Ureter (tissue), 1 donor: ENCODE measurements at places on chromosomes 4 and X.

GRCh38 chrX:153970357-153971123 is 1.1 kb downstream of the HCFC1 start:
- DNase-seq: peak; percentile 73

GRCh38 chr4:110597582-110597981 is 25.3 kb downstream of the PITX2 start:
- DNase-seq: no peak

DNA sequence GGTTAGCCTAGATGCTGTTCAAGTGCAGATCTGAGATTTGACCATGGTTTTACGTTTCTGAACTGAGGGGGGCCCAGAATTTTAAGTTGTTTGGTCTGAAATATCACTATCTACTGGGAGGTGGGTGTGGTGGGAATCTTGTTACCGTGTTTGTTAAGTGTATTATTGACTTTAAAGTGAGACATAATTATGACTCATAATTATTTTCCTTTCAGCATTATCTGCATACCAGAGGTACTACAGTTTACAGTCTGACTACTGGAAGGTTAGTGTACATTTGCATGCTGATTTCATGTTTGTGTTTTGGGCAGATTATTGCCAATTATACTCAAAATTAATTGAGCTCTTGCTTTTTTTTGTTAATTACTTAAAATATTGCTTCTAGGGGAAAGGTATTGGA is 101.5 kb downstream of the KDM6A start:
- no peak for DNase-seq

- no peak for DNase-seq
Measured at GRCh38 chr4:149910177-149910576, 94.5 kb upstream of the IQCM start.

DNA sequence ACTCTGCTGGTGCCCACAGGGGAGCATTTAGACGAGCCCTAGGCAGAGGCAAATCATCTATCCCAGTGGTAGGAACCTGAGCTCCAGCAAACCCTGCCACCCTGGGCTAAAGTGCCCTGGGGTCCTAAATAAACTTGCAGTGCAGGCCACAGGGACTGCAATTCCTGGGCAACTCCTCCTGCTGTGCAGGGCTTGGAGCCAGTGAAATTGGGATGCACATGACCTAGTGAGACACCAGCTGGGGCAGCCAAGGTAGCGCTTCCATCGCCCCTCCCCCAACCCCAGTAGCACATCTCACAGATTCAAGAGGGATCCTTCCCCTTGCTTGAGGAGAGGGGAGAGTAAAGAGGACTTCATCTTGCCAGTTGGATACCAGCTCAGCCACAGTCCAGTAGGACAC is 44.1 kb downstream of the CHRNA9 start:
- DNase-seq: no peak

DNA sequence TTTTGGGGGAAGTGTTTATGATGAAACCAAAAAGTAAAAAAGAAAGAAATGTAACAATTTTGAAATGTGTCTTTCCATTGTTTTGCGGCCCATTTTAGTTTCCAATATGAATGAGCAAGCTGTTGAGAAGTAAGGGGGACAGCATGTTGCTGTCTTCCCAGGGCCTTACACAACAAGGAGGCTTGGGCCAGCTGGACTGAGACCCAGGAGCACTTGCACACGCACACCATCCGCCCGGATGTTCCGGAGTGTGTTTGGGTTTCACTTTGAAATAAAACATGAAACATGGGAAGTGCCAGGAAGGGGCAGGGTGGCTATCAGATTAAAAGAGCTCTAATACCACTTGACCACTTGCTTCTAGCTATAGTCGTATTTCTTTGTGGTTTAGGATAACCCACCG is 144.4 kb downstream of the NHS start:
- peak; percentile 48 for DNase-seq

GRCh38 chr4:14865804-14866203 is 136.5 kb upstream of the CPEB2 start:
- DNase-seq: no peak

DNA sequence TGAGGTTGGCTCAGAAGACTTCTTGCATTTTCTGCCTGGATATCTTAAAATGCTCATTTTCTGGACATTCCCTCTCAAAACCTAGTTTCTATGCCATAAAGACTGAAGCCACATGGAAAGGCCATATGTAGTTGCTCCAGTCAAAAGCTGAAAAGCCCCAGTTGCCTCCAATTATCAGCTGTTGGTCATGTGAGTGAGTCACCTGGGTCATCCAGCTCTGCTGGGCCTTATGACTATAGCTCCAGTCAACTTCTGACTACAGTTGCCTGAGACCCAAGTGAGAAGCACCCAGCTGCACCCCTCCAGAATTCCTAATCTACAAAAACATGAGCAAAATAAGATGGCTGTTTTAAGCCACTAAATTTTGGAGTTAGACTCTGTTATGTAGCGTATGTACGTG is 41.9 kb downstream of the HELQ start:
- no peak for DNase-seq

DNA sequence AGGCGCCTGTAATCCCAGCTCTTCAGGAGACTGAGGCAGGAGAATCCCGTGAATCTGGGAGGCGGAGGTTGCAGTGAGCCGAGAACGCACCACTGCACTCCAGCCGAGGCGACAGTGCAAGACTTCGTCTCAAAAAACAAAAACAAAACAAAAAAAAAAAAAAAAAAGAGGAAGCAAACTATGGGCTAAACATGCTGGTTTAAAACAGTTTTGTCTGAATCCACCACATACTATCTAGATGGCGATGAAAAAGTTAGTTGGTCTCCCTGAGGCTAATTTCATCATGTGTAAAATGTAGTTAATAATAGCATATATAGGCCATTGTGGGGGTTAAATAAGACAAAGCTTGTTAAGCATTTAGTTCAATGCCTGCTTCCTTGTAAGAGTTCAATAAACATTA is 451.1 kb downstream of the RPA4 start:
- DNase-seq: no peak

GRCh38 chrX:16212024-16212423 is 44.7 kb downstream of the MAGEB17 start:
- DNase-seq: no peak

DNA sequence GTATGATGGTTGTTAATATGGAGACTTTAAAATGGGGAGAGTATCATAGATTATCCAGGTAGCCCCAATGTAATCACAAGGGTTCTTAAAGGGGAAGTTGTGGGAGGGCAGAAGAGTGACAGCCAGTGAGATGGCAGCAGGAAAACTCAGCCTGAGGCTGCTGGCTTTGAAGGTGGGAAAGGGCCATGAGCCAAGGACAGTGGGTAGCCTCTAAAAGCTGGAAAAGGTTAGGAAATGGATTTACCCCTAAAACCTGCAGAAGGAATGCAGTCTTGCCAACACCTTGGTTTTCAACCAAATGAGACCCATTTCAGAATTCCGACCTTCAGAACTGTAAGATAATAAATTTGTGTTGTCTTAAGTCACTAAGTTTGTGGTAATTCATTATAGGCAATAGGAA is 68.8 kb upstream of the BLTP1 start:
- no peak for DNase-seq

- no peak for DNase-seq
Measured at GRCh38 chr4:186196063-186196462, 4.7 kb downstream of the CYP4V2 start.

GRCh38 chrX:12814420-12814819 is 23.2 kb downstream of the PRPS2 start:
- peak; percentile 48 for DNase-seq

DNA sequence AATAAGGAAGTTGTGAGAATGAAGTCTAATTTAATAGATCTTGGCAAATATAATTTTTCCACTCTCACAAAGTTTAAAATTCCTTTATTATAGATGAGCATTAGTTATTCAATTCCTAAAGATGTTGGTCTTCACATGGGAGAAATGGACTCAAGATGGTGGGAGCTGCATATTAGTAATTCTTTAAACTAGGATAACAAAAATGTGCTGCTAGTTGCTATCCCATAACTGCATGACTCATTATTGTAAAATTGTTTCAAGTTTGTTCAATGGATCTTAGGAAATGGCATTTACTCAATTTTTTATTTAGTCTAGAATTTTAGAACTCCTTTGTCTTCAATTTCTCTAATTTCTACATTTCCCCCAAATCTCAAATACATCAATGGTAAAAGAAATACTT is 155.8 kb downstream of the ATP10D start:
- no peak for DNase-seq

DNA sequence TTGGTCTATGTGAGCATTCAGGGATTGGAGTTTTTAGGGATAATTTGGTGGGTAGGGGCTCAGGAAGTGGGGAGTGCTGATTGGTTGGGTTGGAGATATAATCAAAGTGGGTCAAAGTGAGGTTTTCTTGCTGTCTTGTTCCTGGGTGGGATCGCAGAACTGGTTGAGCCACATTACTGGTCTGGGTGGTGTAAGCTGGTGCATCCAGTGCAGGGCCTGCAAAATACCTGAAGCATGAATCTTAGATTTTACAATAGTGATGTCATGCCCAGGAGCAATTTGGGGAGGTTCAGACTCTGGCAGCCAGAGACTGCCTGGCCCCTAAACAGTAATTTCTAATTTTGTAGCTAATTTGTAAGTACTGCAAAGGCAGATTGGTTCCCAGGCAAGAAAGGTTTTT is 665.6 kb upstream of the PRKX start:
- no peak for DNase-seq

GRCh38 chr4:10565166-10565780 is 108.0 kb upstream of the ZNF518B start:
- DNase-seq: no peak

DNA sequence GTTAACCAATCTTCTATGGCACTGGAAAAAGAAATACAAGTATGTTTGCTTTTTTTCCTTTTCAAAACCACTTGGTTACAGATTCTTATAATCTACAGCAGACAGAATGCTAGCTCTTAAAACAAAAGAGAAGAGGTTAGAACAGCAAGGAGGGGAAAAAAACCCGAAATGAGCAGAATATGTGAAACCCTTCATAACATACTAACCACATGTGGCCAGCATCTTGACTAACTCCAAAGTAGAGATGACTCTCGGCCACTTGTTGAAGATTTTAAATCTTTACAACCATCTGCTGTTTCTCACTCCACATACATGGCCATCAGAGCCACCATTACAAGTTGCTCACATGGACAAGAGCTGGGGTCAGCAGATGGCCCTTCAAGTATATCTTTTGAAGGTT is 100.3 kb downstream of the PAPSS1 start:
- DNase-seq: no peak

DNA sequence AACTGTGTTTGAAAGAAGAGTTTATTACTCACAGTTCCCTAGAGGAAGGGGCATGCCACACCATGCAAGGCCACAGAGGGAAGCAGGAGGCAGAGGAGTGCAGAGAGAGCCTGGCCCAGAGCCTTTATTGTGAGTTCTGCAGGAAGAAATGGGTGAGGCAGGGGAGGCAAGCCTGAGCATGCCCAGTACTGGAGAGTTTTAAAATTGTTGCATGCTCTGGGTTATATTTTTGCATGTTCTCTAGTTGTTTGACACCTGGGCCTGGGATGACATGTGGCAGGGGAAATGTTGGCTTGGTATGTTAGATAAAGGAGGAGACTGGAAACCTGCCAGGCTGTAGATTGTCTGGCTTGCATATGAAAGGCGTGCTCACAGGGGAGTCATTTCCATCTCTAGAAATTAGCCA is 19.7 kb upstream of the CRMP1 start:
- no peak for DNase-seq

DNA sequence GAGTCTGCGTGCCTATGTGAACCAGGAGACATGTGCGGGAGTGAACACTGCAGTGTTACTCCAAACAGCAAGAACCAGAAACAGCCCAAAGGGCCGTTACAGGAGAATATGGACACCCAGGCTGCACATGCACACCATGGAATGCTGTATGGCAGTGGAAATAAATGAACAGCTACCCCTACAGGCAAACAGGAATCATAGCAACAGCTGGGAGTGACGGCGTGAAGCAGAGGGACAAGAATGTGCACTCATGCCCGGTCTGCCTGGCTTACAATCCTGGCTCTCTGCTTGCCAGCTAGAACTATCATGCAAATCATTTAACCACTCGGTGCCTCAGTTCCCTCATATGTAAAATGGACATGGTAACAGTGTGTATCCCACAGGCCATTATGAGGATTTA is 16.6 kb downstream of the GPKOW start:
- DNase-seq: no peak

DNA sequence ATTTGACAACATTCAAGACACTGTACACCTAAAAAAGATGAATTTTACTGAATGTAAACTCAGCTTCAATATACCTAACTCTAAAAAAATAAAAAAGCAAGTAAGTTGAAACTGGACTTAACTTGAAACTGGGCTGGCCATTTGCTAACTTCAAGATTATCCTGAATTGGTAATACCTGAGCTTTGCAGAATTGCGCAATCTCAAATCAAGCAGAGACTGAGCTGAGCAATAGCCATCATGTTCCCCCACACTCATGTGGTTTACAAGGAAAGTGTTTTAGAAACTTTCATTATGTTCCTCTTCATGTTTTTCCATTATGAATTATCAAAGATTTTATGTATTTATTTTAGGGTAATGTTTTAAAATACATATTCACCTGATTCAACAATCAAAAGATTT is 38.7 kb downstream of the ANXA5 start:
- no peak for DNase-seq

DNA sequence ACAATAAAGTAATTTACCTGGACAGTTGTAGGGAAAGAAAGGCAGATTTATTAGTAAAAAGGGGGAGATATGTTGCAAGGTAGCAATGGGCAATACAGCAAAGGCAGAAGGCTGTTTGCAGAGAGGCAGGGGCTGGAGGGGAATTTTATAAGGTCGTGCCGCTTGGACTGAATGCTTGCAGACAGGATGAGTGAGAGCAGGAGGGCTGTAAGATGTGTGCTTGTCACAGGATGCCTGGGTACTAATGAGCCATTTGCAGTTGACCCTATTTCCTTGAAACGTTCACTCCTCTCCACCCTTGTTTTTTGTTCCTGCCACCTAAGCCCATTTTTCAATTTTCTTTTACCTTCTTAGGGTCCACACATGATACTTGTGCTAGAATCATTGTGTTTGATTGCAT is 214.7 kb downstream of the TRAM1L1 start:
- DNase-seq: no peak

- no peak for DNase-seq
Measured at GRCh38 chrX:103309860-103310554, 783 bp downstream of the BEX2 start.

- no peak for DNase-seq
Measured at GRCh38 chrX:16733013-16733412, 13.6 kb downstream of the SYAP1 start.

DNA sequence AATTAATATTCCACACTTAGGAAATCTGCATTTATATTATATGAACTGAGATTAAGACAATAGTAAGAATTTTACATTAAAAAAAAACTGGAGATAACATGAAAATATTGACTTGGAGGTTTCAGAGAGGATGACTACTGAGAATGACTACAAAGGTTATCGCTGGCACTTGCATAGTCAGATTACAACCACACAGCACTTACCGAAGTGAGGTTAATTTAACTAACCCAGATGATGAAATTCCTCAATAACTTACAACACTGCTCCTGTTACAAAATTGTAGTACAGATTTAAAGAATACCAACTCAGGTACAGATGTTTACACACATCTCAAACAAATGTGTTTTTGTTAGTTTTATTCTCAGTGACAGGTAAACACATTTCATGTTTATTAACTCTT is 283.5 kb downstream of the CAMK2D start:
- no peak for DNase-seq
